Suprapubic skin (tissue), 4 donors: ENCODE measurements at places on chromosomes 13 and 19. TPM values are rescaled to one million over a fixed set of nuclear protein-coding genes. Genes with fewer than 3 reads are reported as not detected.

- no peaks in the 10 kb centered on the region for H3K27me3 ChIP-seq
- no peaks in the 10 kb centered on the region for H3K4me1 ChIP-seq
- H3K27ac ChIP-seq, result no peak overlapping the region
- no peak overlapping the region for H3K4me3 ChIP-seq
Measured at GRCh38 chr13:81116461-81117282, 775.7 kb upstream of the SPRY2 start.

Gene ATP7B
- total RNA-seq, result 8.3 TPM

DNA sequence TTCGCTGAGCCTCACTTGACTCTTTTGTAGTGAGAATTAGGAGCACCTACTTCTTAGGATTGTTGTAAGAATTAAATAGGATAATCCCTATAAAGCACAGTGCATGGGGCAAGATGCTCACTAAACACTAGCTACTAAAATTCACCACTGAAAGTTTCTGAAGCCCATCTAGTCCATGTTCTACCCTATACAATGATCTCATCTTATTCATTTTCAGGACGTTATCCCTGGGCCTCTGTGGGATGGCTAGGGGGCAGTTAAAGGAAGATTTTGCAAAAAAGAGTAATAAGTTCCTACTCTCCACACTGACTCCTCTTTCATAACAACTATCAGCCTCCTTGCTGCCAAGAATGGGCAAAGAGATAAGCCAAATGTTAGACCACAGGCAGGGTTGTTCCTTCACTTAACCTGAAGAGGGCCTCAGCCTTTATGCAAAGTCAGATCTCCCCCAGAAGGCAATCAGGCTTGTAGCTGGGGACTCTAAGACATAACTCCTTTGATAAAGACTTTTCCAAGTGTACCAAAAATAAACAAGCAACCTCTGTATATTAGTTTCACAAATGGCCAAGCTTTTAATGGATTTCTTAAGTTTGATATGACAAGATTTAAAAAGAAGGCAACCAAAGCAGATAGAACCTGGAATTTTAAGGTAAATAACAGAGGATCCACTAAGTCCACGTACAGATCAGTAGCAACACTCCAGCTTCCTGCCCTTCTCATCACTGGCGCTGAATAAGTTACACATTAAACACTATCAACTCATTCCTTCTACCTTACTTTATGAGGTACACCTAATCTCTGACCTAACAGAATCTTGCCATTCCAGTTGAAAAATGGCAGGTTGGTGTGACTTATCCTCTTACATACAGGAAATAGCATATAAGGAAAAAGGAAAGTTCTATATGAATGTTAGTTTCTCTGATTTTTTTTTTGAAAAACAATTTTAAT, 44.4 kb downstream of the ELF1 start:
- no peak overlapping the region for H3K27ac ChIP-seq
- no peaks in the 10 kb centered on the region for H3K27me3 ChIP-seq
- no peak overlapping the region for H3K4me3 ChIP-seq
- peaks cover 69% of the 10 kb centered on the region for H3K4me1 ChIP-seq
- H3K36me3 ChIP-seq, result no peaks in the 10 kb centered on the region
- DNase-seq, result no peak

GRCh38 chr19:4542896-4543841, 3.3 kb upstream of the LRG1 start:
- H3K27ac ChIP-seq, result no peak overlapping the region
- peak overlapping the region; percentile 24 for H3K4me3 ChIP-seq
- peaks cover 11% of the 10 kb centered on the region for H3K27me3 ChIP-seq
- H3K4me1 ChIP-seq, result peaks cover 5% of the 10 kb centered on the region

Gene EBI3
- not detected for total RNA-seq

Gene PLIN4
- 17.3 TPM for total RNA-seq

Gene WDR88
- not detected for total RNA-seq

DNA sequence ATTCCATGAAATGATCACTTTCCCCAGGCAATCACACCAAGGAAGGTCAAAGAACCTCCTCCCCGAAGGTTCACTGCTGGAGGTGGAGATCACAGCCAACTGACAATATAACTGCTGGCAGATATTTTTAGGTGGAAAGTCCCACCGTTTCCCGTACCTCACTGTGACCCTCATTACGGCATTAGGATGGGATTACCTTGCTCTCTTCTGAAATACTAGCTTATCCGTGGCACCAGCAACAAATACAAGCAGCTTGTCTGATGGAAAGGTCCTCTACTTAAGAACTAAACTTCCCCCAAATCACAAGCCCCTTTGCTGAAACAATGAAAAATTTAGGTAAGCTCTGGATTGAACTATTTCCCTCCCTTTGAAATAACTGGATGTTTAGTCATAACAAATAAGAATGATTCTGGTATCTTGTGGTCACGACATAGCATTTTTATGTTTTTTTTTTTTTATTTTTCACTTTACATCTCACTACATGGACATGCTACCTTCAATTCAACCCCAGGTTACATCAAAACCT, 178.9 kb downstream of the COL4A1 start:
- H3K27ac ChIP-seq, result no peak overlapping the region
- H3K4me3 ChIP-seq, result no peak overlapping the region
- no peak for DNase-seq
- H3K4me1 ChIP-seq, result peaks cover 16% of the 10 kb centered on the region
- peaks cover 18% of the 10 kb centered on the region for H3K27me3 ChIP-seq
- no peaks in the 10 kb centered on the region for H3K36me3 ChIP-seq

Gene SYDE1
- total RNA-seq, result 6.2 TPM

DNA sequence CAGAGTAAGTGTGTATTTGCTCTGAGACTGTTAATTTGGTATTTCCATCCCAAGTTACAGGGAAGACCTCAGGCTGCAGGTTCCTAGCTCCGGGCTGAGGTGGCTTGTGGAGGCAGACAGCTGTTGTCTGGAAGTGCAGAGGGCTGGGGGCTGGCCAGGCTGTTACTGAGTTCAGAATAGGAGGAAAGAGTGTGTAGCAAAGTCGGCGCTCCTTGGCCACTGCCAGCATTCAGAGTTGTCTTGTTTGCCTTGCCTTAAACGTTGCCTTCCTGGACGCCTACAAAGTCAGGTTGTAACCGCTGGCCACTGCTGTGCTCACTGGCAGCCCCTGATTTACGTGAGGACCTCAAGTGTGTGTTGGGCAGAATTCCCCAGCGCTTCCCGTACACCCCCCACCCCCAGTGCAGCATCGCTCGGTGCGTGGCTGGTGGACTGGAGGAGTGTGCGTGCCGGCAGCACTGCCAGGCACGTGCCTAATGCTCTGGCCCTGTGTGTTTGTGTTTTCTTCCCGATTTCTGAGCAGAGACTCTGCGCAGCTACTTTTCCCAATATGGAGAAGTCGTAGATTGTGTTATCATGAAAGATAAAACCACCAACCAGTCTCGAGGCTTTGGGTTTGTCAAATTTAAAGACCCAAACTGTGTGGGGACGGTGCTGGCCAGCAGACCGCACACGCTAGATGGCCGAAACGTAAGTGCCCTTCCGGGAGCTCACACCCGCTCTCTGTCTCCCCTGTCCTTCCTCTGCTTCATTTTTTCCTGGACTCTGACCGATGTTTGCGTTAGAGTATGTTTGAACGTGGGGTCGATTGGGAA, 10.5 kb downstream of the DAZAP1 start:
- peak overlapping the region; percentile 92 for H3K27ac ChIP-seq
- H3K27me3 ChIP-seq, result no peaks in the 10 kb centered on the region
- no peak for DNase-seq
- H3K4me3 ChIP-seq, result no peak overlapping the region
- peaks cover 52% of the 10 kb centered on the region for H3K36me3 ChIP-seq

Gene MTRF1
- total RNA-seq, result 8.2 TPM

Gene ZNF841
- 33.7 TPM for total RNA-seq

DNA sequence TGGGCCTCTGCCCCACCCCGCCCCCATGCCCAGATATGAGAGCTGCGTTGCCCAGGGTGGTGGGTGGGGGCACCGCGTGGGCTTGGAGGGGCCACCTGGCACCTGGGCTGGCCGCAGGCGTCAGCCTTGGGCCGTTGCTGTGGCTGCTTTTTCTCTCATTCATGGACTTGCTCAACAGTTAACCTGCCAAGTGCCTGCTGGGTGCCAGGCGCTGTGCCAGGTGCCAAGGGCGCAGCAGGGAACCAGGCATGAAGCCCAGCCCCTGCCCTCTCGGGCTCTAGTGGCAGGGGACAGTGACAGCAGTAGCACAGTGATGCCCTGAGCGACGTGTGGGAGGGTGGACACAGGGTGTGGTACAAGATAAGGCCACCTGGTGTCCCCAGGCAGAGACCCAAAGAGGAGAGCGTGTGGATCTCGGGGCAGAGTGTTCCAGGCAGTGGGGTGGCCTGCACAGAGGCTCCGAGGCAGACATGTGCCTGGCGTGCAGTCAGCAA, 28.1 kb downstream of the DHX34 start:
- H3K27ac ChIP-seq, result no peak overlapping the region
- DNase-seq, result no peak
- H3K4me3 ChIP-seq, result no peak overlapping the region
- no peaks in the 10 kb centered on the region for H3K27me3 ChIP-seq
- peaks cover 100% of the 10 kb centered on the region for H3K36me3 ChIP-seq

Gene CGB8
- not detected for total RNA-seq

DNA sequence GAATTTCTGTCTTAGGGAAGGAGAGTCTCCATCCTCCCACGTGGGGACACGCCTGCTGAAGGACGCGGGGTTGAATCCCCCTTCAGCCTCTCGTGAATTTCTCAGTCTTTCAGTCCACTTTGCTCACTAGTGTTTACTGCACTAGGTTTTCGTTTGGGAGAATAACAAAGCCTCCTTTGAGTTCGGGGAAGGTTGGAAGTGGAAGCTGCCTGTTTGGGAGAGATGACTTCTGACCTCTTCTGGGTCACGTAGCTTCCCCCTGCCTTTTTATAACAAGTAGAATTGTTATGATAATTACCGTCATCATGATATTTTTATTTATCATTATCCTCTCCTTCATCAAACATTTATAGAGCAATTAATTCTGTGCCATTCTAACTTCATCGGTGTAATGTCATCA, 60.7 kb downstream of the ATP11A start:
- no peak overlapping the region for H3K4me3 ChIP-seq
- no peaks in the 10 kb centered on the region for H3K4me1 ChIP-seq
- H3K36me3 ChIP-seq, result peaks cover 3% of the 10 kb centered on the region
- DNase-seq, result no peak

Gene NLRP7
- total RNA-seq, result not detected

- no peak overlapping the region for H3K4me3 ChIP-seq
- H3K4me1 ChIP-seq, result no peaks in the 10 kb centered on the region
- H3K36me3 ChIP-seq, result no peaks in the 10 kb centered on the region
- no peak for DNase-seq
- H3K27ac ChIP-seq, result no peak overlapping the region
Measured at GRCh38 chr13:106183410-106184065, 351.9 kb downstream of the EFNB2 start.

GRCh38 chr13:52158629-52159158, 703 bp downstream of the NEK3 start:
- H3K4me1 ChIP-seq, result peaks cover 19% of the 10 kb centered on the region
- H3K36me3 ChIP-seq, result peaks cover 5% of the 10 kb centered on the region
- no peak for DNase-seq
- no peaks in the 10 kb centered on the region for H3K27me3 ChIP-seq
- peak overlapping the region; percentile 90 for H3K27ac ChIP-seq

Gene ZNF284
- total RNA-seq, result 4.9 TPM

DNA sequence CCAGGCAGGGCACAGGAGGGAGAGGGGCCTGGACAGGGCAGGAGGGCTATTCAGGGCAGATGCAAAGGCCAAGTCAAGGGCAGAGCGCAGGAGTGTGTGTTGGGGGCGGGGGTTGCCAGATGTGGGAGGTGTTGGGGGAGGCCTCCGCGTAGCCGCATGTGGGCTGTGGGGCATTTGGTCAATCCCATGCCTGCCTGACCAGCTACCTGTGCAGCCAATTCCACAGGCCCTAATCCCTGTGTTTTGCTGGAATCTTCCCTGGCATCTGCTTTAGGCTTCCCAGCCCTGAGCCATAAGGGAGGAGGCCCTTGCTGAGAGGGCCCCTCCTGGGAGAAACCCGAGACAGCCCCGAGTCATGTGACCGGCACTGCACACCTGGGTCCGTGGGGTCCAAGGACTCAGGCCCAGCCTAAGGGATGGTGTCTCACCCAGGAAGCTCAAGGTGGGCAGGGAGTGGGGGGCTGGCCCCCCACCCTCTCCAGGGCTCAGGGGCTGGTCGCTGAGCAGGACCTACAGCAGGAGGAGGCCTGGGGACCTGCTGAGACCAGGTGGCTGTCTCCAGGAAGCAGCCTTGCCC, 20.3 kb downstream of the RFX1 start:
- peaks cover 24% of the 10 kb centered on the region for H3K4me1 ChIP-seq
- DNase-seq, result no peak
- no peak overlapping the region for H3K4me3 ChIP-seq
- H3K27ac ChIP-seq, result peak overlapping the region; percentile 72
- H3K36me3 ChIP-seq, result peaks cover 4% of the 10 kb centered on the region
- H3K27me3 ChIP-seq, result no peaks in the 10 kb centered on the region

GRCh38 chr19:2495130-2495641, 19.3 kb downstream of the GADD45B start:
- no peaks in the 10 kb centered on the region for H3K36me3 ChIP-seq
- peak overlapping the region; percentile 80 for H3K27ac ChIP-seq
- H3K4me1 ChIP-seq, result peaks cover 52% of the 10 kb centered on the region
- no peaks in the 10 kb centered on the region for H3K27me3 ChIP-seq

DNA sequence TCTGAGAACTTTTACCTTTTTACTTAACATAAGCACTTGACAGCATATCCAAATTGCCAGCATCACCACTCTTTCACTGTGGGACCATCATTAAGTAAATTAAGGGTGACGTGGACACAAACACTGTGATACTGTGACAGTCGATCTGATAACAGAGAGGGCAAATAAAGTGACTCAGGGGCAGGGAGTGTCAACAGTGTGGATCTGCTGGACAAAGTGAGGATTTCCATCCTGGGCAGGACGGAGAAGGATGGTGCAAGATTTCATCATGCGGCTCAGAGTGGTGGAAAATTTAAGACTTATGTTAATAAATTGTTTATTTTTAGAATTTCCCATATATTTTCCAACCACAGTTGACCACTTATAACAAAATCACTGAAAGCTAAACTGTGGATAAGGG, 60.0 kb upstream of the WDFY2 start:
- no peaks in the 10 kb centered on the region for H3K27me3 ChIP-seq
- peaks cover 10% of the 10 kb centered on the region for H3K4me1 ChIP-seq
- no peaks in the 10 kb centered on the region for H3K36me3 ChIP-seq
- no peak for DNase-seq
- no peak overlapping the region for H3K4me3 ChIP-seq

DNA sequence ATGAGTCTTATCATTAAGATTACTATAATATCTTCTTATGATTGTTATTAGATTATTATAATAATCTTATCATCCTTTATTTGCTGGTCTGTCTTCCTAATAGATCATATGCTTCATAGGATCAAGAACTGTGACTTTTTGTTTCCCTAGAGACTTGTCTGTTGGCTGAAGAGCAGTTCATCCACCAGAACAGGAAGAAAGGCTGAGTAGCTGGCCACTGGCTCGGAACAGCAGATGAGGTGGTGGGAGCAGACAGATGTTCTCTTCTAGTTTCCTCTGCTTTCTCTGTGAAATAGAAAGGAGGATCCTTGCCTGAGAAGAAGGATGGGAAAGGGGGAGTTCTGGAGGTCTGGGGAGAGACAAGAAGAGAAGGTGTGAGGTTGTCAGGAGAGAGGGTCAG, 120.0 kb downstream of the CCNA1 start:
- no peak overlapping the region for H3K4me3 ChIP-seq
- H3K4me1 ChIP-seq, result no peaks in the 10 kb centered on the region
- H3K27me3 ChIP-seq, result no peaks in the 10 kb centered on the region
- no peak for DNase-seq
- H3K27ac ChIP-seq, result no peak overlapping the region
- H3K36me3 ChIP-seq, result no peaks in the 10 kb centered on the region
